ENCODE measurements at places on chromosomes 7 and 10.

DNA sequence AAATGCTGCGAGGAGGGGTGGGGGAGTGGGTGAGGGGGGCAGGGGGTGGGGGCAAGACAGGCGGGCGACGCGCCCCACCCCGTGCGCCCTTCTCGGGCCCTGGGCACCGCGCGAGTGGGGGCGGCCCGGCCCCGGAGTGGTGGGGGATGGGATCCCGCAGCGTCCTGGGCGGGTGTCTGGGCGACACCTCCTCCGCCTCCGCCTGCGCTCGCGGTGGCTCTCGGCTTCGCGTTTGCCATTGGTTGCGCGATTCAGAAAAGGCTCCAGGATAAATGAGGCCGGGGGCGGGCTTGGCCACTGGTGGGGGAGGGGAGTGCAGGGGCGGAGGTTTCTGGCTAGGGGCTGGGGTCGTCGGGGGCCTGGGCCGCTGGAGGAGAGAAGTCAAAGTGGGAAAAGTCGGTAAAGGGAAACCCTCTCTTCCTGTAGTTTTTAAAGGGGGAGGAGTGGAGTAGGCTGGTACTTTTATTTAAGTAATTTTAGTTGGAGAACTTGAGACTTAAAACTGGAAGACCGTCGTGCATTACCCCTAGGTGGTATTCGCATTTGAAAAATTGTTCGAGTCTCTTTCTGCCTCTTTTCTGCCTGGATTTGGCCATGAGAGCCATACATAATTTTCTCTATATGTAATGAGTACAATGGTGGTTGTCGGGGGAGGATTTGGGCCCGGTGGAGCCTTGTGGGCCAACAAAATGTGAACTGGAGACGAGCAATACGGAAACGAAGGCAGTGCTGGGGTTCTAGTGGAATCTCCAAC is 992 bp upstream of the IGF2BP3 start:
- DNase-seq: peak; percentile 66
- peaks cover 50% of the 10 kb centered on the region for H3K4me1 ChIP-seq
- H3K4me3 ChIP-seq: peak overlapping the region; percentile 72
- H3K27me3 ChIP-seq: peaks cover 82% of the 10 kb centered on the region

DNA sequence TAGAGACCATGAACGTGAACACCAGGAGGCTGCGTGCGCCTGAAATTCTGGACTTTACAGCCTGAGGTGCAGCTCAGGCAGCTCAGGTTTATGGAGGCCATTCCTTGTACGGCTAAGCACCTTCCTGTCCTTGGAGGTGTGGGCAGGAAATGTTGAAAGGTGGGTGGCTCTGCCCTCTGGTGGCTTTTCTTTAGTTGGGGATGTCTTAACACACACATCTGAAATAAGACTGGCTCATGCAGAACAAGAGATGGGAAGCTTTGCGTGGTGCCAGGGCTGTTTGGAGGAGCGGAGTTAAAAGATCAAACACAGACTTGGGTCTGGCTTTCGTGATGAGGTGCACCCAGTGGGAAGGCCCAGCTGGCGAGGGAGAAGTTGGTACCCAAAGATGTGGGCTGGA is 64.1 kb downstream of the DOCK1 start:
- no peaks in the 10 kb centered on the region for H3K27me3 ChIP-seq
- no peak for DNase-seq
- H3K27ac ChIP-seq: no peak overlapping the region
- H3K4me3 ChIP-seq: no peak overlapping the region

DNA sequence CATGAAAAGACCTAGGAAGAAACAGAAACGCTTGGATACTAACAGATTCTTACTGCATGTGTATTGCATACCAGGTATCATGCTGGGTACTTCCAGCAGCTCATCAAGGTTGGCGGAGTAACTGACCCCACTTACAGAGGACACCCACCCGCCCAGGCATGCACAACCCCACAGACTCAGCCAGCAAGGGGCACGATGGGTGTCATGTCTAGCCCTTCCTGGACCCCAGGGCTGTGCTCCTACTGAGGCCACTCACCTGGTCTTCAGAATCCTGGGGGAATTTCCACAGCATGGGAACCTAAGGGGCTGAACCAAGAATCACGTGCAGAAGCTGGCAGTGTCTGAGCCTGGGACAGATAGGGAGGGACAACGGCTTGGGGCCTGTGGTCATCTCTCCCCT is 134.1 kb upstream of the ZNF32 start:
- H3K4me1 ChIP-seq: peaks cover 22% of the 10 kb centered on the region
- no peak overlapping the region for H3K4me3 ChIP-seq
- H3K27me3 ChIP-seq: no peaks in the 10 kb centered on the region
- no peaks in the 10 kb centered on the region for H3K36me3 ChIP-seq
- H3K27ac ChIP-seq: no peak overlapping the region

GRCh38 chr7:49821181-49821580 is 47.7 kb downstream of the VWC2 start:
- H3K27ac ChIP-seq: no peak overlapping the region
- no peak overlapping the region for H3K4me3 ChIP-seq
- no peaks in the 10 kb centered on the region for H3K36me3 ChIP-seq
- H3K27me3 ChIP-seq: no peaks in the 10 kb centered on the region
- DNase-seq: no peak

- H3K4me3 ChIP-seq: no peak overlapping the region
- no peaks in the 10 kb centered on the region for H3K36me3 ChIP-seq
- H3K27ac ChIP-seq: no peak overlapping the region
- no peaks in the 10 kb centered on the region for H3K4me1 ChIP-seq
These were observed 161.1 kb downstream of the PAXIP1 start for GRCh38 chr7:154841731-154842331.

DNA sequence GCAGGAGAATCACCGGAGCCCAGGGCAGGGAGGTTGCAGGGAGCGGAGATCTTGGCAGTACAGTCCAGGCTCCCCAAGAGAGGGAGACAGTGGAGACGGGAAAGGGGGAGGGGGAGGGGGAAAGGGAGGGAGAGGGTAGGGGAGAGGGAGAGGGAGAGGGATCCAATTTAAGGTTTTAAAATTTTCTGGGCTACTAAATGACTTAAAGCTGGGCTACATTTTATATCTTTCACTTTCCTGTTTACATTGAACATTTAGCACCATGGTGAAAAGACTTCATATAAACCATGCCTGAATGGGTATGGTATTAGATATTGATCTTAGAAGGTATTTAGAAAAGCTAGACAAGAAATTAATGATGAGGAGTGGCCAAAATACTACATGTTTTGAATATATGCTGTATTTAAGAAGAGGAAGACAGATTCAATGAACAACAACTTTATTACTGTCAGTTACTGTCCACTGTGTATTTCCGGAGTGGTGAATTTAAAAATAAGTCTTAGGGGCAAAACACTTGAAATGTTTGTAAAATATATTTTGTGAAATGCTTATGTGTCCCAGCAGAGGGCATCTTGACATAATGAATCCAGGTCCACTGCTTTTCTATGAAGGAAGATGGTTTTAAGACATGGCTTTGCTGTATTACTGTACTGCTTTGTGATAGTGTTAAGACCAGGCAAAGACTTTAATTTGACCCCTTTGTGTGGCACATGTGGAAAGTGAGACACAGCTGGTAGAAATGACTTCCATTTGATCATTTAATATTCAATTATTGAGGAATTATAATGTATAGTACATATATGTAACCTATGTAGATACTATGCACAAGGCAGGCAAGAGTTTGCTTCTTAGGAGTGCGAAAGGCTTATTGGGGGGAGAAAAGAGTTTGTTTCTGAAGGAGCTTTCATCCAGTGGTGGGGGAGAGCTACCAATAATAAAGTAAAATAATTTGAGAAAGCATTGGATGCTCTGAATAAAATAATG is 52.8 kb downstream of the NRF1 start:
- DNase-seq: no peak
- H3K4me1 ChIP-seq: no peaks in the 10 kb centered on the region
- no peak overlapping the region for H3K27ac ChIP-seq
- H3K36me3 ChIP-seq: peaks cover 38% of the 10 kb centered on the region
- no peaks in the 10 kb centered on the region for H3K27me3 ChIP-seq

DNA sequence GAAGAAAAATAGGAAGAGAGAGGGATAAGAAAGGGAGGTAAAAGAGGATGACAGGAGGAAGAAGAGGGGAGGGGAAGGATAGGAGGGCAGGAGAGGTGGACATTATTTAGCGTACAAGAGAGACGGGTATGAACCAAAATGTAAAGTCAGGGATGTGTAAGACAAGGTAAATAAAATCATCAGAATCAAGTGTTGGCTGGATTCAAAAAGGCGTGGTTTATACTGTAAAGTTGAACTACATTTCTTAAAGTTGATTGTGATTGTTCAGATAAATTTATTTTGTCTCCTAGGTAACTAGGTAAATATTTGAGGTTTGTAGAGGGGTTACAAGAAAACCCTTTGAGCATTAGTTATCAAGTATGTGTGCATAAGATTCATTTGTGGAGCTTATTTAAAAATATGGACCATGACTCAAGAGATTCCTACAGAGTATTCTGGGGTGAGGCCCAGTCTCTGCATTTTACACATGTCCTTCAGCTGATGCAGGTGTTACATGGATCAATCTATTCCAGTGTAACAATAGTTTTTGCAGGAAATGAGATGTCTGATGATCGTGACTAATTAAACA is 512.1 kb upstream of the MBL2 start:
- DNase-seq: no peak
- no peak overlapping the region for H3K27ac ChIP-seq
- H3K27me3 ChIP-seq: no peaks in the 10 kb centered on the region

DNA sequence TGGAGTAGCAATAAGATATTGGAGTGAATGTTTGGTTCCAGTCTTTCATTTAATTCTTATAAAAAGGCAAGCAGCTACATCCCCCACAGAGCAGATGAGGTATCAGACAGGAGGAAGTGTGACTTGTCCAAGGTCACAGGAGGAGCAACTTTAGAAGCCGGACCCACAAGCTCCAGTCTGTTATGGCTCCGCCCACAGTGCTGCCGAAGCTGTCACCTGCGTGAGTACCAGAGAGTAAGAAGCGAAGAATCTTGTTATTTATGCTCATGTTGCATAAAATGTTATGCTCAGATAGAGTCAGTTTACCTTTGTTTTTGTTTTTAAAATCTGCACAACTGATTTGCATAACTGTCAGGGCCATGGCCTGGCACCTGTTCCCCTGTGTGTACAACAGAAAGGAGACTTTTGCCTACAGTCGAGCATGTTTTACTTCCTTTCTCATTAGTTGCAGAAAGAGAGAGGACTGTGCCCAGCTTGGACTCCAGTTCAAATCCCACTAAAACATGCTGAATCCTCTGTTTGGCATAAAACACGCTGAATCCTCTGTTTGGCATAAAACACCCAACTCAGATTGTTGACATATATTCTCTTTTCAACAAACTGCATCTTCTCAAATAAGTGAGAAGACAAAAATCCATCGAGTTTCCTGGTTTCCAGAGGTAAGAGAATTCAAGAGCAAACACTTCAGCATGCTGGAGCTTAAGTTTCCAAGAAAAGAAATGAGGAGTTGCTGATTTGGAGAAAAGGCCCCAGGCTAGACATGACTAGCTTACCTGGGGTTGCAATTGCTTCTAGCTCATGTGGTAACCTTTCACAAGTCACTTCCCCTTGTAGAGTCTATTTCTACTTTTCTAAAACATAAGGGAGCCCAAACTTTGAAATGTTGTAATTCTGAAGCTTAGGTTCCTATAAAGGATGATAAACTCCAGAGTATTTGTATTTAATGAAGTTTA is 409.8 kb upstream of the ZMIZ1 start:
- no peak for DNase-seq
- peaks cover 19% of the 10 kb centered on the region for H3K27me3 ChIP-seq
- H3K4me1 ChIP-seq: no peaks in the 10 kb centered on the region
- no peak overlapping the region for H3K4me3 ChIP-seq
- no peak overlapping the region for H3K27ac ChIP-seq
- H3K36me3 ChIP-seq: no peaks in the 10 kb centered on the region

DNA sequence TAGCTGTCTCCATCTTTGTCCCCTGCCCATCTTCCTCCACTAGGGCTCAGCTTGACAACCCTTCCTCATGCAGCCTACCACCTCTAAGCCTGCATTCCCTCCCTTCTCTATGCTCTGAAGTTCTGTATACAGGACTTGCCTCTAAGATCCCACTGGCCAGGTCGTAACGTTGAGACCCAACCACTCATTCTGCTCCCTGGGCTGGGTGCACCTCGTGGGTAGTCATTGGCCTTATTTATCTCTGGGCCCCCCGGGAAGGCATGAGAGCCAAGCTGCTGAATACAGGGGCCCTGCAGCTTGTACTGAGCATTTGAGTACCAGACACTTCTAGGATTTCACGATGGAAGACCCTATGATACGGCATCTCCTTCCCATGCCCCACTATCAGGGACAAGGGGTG is 31.2 kb downstream of the MYL10 start:
- H3K27me3 ChIP-seq: peaks cover 15% of the 10 kb centered on the region
- no peaks in the 10 kb centered on the region for H3K36me3 ChIP-seq
- no peak for DNase-seq
- no peaks in the 10 kb centered on the region for H3K4me1 ChIP-seq

DNA sequence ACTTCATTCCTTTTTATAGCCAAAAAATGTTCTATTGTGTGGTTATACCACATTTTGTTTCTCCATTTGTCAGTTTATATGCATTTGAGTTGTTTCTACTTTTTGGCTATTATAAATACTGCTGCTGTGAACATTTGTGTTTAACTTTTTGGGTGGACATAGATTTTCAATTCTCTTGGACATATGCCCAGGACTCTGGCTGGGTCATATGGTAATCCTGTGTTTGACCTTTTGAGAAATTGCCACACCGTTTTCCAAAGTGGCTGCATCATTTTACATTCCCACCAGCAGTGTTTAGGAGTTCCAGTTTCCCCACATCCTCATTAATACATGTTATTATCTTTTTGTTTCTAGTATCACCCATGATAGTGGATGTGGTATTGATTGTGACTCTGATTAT is 39.4 kb downstream of the CSGALNACT2 start:
- no peak overlapping the region for H3K4me3 ChIP-seq
- no peak overlapping the region for H3K27ac ChIP-seq
- H3K27me3 ChIP-seq: no peaks in the 10 kb centered on the region
- peaks cover 8% of the 10 kb centered on the region for H3K4me1 ChIP-seq
- DNase-seq: no peak

GRCh38 chr10:77644557-77645243 is 7.1 kb upstream of the KCNMA1 start:
- DNase-seq: no peak
- H3K36me3 ChIP-seq: no peaks in the 10 kb centered on the region
- H3K27ac ChIP-seq: no peak overlapping the region
